ENCODE measurements at places on chromosomes 2 and 18.

GRCh38 chr2:36584148-36584794, 13.7 kb downstream of the FEZ2 start:
- DNase-seq: no peak

- no peak for DNase-seq
Measured at GRCh38 chr18:65659912-65660311, 90.9 kb upstream of the CDH7 start.

DNA sequence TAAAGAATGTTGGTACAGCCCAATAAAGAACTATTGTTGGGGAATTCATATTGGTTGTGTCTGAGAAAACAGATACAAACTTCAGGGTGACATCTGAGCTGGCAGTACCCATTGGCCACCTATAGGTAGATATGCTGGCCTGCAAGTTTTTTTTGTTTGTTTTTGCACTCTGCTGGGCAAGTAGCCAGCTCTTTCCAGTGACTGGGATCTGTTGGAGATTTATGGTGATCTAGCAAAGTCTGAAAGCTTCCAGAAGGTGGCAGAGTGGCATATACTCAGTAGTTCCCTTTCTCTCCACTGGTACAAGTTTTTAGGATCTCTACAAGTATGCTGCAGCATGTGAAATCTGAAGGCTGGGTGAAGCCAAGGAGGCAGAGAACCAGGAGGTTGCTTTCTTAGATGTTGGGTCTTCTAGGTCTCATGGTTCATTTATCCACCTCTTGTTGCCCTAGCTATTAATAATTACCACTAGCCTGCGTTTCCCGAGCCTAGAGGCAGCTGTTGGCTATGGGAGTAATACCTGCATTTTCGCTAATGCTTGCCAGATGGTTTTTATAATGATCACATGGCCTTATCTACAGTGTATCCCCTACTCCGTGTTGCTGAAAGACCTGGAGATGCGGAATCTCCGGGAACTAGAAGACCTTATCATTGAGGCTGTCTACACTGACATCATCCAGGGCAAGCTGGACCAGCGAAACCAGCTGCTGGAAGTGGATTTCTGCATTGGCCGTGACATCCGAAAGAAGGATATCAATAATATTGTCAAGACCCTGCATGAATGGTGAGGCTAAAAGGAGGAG, 9.5 kb downstream of the COPS7B start:
- no peak for DNase-seq

DNA sequence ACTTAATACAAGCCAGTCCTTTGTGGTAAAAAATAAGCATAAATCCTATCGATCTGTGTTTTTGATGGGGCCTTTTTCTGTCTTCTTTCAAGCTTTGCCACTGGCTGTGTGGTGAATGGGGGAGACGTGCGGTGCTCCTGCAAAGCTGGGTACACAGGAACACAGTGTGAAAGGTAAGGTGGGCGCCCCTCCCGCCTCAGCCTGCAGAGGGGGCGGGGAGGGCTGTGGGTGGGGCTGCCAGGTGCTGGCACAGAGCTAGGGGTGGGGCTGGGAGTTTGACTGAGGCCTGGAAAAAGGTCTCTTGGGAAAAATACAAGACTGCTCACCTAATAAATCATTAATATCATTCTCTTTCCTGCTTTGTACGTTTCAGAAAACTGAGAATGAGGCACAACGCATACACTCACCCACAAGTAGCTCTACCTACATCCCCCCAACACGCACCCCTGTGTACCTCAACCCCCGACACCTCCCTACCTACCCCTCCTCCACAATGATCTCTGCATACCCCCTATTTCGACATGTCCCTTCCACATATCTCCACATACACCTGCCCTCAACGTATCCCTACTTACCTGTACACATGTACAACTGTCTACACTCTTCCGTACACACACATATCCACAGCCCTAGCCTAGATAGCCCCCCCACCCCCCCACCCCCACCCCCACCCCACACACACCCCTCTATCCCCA, 129.7 kb upstream of the TTC39C start:
- DNase-seq: no peak

GRCh38 chr2:235512699-235513053, 18.8 kb downstream of the AGAP1 start:
- DNase-seq: no peak

DNA sequence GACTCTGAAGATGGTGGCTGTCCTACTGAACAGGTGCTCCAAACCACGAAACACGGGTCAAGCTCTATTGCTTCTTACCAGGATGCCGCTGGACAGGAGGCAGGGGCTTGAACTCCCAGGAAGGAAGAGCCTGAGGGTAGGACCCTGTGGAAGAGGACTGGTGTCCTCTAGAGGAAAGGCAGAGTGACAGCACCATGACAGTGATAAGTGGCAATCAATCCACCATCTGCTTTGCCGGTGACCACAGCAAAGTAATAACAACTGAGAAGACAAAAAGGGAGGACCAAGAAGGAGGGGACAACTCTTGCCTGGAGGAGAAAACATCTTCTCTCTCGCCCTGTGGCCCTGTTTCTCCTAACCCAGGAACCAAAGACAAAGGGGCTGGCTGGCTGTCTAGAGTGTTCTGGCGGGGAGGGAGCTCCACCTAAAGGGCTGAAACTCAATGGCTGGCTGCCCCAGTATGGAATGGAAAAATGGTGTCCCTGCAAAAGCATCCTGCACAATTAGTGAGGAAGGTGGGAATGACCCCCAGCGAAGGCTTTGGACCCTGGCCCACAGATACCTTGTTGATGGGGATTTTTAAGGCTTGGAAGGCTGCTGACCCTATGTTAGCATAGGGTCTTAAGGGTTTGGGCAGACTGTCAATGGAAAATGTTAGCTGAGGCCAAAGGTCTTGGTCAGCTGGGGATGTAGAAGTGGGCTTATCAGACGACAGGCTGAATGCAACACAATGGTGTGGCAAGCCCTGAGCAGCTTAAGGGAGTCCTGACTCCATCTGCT, 35.4 kb downstream of the PROC start:
- peak; percentile 6 for DNase-seq

DNA sequence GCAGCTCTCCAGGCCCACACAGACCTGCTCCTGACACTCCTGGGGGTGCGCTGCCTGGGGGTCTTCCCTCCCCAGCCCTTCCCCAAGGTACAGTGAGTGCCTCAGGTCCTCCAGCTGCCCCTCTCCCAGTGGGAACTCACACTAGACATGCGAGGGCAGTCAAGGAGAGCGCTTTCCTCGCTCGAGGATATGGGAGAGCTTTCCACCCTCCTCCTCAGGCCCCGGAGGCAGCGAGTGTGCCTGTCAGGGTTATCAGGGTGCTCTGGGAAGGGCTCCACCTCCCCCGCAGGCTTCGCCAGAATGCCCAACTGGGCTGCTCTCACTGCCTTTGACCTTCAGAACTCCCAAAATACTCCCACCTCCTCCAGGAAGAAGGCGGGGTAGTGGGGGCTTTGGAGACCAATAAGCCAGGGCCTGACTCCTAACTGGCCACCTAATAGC, 85.7 kb upstream of the LAPTM4A start:
- DNase-seq: no peak

GRCh38 chr2:45210462-45211195, 201.4 kb upstream of the SIX2 start:
- DNase-seq: no peak

- DNase-seq: no peak
Measured at GRCh38 chr2:219073413-219074129, 12.8 kb upstream of the IHH start.

- no peak for DNase-seq
Measured at GRCh38 chr2:41691561-41691960, 356.3 kb upstream of the PKDCC start.

GRCh38 chr2:42435628-42436027, 58.2 kb downstream of the KCNG3 start:
- DNase-seq: no peak

DNA sequence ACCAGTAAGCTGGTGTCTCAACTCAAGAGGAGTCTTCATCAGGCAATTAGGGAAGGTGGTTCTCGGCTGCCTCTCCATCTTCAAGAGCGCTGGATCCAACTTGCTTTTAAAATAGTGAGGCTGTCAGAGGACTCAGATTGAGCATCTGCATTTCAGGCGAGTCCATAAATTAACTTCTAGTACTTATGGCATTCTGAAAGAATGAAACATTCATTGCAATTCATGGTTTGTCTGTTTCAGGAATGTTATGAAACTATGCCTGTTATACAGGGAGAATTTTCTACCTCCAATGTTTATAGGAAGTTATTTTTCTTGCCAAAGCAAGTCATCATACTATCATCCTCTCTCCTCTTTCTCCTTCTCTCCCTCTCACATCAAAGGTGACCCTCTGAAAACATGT, 883.2 kb downstream of the SLC4A3 start:
- no peak for DNase-seq

DNA sequence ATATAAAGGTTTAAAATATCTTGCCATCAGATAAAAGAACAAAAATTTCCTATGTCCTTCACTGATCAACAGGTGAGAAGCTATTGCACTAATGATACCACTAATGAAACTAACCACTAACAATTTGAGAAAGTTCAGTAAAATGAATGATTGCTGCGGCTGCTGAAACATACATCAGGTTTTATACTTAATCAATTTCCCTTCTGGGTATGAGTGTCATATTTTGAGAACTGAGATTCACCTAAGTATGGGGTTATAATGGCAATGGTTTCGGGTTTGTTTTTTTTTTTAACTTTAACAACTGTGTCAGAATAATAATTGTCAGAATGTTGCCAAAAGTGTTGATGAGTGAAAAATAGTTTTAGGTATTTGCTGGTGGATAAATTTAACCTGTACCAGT, 151.3 kb upstream of the SLC39A10 start:
- no peak for DNase-seq

GRCh38 chr2:13006829-13007717, 290.3 kb downstream of the TRIB2 start:
- DNase-seq: no peak

- no peak for DNase-seq
Measured at GRCh38 chr2:192026825-192027120, 168.0 kb downstream of the TMEFF2 start.

- no peak for DNase-seq
Measured at GRCh38 chr2:213491376-213491775, 207.1 kb downstream of the SPAG16 start.

DNA sequence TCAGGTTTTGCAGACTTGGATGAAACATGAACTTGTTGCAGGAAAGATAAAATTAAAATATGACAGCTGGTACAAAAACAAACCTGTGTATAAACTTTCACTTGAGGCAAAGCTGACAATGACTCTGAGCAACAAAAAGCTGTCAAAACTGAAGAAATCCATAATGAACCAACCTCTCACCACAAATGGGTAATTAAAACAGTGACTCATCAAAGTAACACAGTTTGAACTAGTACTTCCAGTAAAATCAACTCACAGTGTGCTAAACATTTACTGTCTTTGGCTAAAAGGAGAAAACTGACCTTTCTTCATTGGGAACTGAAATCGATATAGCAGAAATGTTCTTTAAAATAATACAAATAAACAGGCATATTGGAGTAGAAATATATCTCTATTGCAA, 209.7 kb downstream of the WDPCP start:
- no peak for DNase-seq

DNA sequence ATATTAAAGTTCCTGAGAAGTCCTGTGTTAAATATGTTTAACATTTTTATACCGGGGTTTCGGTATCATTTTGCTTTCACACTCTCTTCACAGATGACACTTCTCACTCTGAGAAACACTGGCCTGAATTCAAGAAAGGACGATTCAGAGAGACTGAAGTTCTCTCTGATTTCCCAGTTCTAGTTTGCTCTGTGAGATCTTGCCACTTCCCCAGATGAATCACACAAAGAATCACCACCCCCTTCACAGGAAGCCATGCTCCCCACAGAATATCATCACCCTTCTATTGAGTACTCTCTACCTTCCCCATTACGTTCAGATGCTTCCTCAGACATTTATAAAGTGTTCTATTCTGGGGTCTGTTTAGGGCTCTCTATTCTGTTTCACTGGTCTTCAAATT, 16.1 kb upstream of the CD207 start:
- DNase-seq: no peak

GRCh38 chr2:190657474-190658255, 8.8 kb downstream of the NAB1 start:
- no peak for DNase-seq

DNA sequence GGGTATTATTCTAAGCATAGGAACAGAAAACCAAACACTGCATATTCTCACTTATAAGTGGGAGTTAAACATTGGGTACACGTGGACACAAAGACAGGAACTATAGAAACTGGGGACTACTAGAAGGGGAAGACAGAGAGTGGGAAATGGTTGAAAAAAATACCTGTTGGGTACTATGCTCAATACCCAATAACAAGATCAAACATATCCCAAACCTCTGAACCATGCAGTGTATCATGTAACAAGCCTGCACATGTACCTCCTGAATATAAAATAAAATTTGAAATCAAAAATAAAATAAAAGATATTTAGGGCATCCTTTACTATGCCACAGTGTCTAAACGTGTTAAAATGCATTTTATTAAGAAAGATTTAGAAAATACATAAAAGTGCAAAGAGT, 221.0 kb upstream of the TFPI start:
- DNase-seq: no peak

GRCh38 chr2:6770006-6770405, 95.7 kb downstream of the CMPK2 start:
- DNase-seq: no peak

GRCh38 chr2:70995426-70995729, 705 bp upstream of the TEX261 start:
- no peak for DNase-seq

DNA sequence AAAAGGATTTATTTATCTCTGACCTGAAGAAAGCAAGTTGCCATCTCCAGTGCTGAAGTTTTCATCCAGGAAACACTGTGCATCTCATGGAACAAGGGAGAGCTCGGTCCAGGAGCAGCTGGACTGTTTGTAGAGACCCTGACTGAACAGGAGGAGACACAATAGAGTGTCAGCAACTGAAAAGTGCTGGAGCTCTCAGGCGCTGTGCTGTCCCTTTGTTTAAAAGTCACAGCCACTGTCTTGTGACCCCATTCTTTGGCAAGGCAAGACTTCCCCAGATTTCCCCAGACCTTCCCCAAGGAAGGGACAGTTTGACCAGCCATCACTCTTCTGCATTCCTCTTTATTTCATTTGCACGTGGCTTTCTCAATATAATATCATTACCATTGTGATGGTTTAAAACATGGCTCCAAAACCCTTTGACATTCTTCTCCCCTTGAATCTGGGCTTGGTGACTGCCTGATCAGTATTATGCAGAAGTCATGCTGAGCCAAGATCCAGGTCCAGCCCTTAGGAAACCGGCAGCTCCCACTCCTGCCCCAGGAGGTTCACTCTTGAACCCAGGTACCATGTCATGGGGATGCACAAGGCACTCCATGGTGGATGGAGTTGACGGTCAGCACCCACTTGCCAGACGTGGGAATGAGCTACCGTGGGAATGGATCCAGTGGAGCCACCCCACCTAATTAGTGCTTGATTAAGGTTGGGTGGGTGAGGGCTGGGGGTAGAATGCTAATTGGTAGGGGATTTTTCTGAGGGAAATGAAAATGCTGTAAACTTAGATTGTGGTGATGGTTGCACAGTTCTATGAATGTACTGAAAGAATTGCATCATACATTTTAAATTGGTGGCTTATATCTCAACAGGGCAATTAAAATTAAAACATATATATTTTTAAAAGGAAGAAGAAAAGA, 497.9 kb upstream of the RAB6C start:
- DNase-seq: no peak
